ENCODE measurements at places on chromosomes 11 and 22. TPM values are rescaled to one million over a fixed set of nuclear protein-coding genes. Genes with fewer than 3 reads are reported as not detected.
A peak's percentile ranks its signal among the peaks of the same experiment; 100 is the strongest.

CHRM1 gene
- total RNA-seq = 0.06 TPM

CDC42EP2 gene
- 4.4 TPM for total RNA-seq

GRCh38 chr22:40491990-40492631 is 121.7 kb downstream of the SGSM3 start:
- no peak for DNase-seq

- no peak for DNase-seq
Observed at GRCh38 chr11:46976182-46976854, 39.8 kb downstream of the CSTPP1 start.

YPEL1 gene
- 83.6 TPM for total RNA-seq

DNA sequence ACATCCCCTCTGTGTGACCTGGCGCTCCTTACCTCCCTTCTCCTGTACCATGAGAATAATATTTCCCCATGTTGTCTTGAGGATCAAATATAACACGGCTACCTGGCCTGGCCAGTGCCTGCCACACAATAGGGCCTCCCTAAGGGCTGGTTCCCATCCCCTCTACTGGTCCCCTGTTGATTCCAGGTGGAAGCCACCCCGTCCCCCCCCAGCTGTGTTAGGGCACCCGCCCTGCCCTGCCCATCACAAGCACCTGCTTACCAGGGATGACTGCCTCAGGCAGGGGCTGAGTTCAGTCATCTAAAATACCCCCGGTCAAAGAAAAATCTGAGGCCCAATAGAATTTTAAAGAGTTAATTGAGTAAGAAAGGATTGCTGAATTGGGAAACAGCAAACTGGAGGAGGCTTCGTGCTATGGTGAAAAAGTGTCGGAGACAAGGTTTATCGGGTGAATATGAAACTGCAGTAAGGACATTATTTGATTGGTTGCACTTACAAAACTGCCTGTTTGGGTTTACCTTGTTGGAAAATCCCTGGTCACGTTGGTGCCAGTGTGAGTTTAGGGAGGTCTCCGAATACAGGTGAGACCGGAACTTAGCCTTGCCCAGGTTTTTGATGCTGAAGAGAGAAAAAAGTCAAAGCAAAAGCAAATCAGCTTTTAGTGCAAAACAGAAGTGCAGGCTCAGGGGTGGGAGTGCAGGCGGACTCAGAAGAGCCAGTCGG is 5.2 kb downstream of the APOL1 start:
- DNase-seq = no peak

- no peak for DNase-seq
Observed at GRCh38 chr11:3103076-3103475, 45.9 kb upstream of the CARS1 start.

DNA sequence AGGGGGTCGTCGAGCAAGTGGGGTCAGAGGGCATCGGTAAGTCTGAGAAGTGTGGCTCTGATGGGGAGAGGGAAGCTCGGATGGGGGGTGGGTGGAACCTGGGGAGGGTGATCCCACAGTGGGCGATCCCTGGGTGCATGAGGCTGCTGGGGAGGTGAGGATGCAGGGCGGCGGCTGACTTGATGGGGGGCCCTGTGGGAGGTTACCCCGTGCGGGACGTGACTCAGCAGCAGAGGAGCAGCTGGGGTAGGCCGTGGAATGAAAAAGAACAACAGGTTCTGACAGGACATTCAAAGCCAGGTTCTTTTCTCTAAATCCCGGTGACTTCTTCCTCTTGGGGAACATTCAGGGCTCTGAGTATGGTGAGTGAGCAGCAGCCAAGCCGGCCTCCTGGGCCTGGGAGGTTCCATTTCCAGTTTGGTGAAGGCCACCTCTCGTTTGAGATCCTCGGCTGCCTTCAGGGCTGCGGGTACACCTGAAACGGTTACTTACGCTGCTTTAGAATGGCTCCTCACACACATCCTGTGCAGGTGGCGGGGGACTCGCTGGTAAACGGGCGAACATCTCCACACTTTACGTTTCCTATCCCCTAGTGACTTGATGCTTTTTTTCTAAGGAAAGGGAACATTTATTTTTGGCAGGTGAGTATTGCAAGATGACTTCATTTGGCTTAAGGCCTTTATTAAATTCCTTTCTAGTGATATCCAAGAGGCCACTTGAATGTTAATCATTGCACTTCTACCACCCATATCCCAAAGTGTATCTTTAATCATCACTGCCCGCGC is 278.2 kb downstream of the TBC1D22A start:
- DNase-seq = no peak

GRCh38 chr11:63937713-63938478 is 906 bp upstream of the NAA40 start:
- DNase-seq = no peak

OTOG gene
- 2.9 TPM for total RNA-seq

RTN4RL2 gene
- 2.5 TPM for total RNA-seq

B4GALNT4 gene
- 10.1 TPM for total RNA-seq

GRCh38 chr11:44595964-44596381 is 30.5 kb downstream of the CD82 start:
- peak; percentile 51 for DNase-seq

DNA sequence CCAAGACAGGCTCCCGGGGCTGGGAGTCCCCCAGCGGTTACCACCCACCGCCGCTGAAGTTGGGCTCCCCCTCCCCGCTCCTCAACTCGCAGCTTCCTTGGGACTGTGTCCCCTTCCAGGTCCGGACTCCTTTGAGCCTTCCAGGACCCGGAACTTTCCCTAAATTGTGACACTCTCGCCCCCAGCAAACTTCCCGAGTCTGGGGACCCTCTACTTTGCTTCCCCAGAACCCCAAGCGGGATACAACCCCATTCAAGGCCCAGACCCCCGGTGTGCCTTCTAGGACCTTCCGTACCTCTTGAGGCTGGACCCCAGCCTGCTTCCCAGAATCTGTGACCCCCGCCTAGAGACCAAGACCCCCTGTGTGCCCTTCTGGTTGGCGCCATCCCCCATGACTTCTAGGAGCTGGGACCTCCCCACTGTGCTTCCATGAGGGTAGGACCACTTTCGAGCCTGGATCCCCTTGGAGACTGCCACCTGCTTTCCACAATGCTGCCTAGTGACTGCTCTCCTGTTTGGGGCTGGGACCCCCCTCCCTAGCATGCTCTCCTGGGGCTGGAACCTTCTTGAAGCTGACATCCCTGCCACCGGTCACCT is 587 bp downstream of the MYRF start:
- DNase-seq = no peak

GRCh38 chr11:104581246-104581980 is 316.8 kb downstream of the CASP12 start:
- no peak for DNase-seq

KRTAP5-10 gene
- total RNA-seq = not detected

OR56A3 gene
- total RNA-seq = 0.87 TPM

Data from testis (tissue), 5 donors.